NCI-H1930 (cell line): ENCODE measurements at places on chromosomes 3 and 15.

GRCh38 chr3:165444745-165445144 lies 248.6 kb upstream of the SLITRK3 start:
- no peak for DNase-seq

DNA sequence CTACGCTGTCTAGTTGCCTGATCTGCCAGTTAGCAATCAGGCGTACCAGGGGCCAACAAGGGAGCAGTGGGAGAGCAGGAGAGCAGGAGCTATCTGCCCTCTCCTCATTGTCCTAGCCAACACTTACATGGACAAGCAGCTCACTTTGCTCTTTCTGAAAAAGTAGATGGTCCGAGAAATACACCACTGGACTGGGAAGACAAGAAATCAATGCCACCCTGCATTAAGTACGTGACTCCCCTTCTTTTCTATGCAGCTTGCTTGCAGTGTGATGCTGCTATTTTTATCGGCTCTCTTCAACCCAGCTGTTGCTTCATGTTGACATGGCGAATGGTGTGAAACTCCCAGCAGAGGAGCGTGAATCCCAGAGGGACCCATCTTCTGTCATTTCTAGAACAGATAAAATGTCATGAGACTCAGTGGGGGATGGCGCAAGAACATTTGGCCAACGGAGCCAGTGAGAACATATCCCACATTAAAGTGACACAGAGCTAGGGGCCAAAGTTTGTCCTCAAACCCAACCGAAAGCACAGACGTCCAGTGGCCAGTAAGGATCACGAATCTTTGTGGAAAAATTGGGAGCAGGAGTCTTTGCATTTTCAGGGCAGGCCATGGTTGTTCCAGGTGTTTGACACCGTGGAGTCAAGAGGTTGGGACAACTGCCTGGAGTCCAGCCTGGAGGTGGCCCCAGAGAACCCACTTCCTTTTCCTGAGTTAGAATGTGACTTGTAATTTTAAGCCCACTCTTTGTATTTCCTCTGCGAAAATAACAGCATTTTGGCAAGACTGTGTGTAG lies 53.7 kb upstream of the MEF2A start:
- DNase-seq, result no peak

- DNase-seq, result no peak
These were observed 57.1 kb downstream of the SHQ1 start for GRCh38 chr3:72791161-72791560.

GRCh38 chr3:166029507-166029906 lies 192.3 kb upstream of the BCHE start:
- DNase-seq, result no peak

- no peak for DNase-seq
These were observed 7.9 kb downstream of the RPSA start for GRCh38 chr3:39414421-39414907.

DNA sequence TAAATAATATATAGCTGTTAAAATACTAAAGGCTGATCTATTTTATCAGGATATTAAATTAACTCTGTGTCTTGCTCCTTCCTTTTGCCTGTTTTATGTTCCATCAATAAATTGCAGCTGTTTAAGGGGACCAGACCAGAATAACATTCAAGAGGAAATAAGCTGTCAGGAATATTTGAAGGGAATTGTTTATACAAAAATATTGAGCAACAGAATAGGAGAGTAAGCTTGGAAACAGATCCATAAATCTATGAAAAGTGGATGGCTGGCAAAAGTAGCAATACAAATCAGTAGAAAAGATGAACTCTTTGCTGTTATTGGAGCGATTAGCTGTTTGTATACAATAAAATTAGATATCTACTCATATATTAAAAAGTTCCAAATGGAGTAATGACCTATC lies 36.2 kb upstream of the PLSCR2 start:
- DNase-seq, result no peak

DNA sequence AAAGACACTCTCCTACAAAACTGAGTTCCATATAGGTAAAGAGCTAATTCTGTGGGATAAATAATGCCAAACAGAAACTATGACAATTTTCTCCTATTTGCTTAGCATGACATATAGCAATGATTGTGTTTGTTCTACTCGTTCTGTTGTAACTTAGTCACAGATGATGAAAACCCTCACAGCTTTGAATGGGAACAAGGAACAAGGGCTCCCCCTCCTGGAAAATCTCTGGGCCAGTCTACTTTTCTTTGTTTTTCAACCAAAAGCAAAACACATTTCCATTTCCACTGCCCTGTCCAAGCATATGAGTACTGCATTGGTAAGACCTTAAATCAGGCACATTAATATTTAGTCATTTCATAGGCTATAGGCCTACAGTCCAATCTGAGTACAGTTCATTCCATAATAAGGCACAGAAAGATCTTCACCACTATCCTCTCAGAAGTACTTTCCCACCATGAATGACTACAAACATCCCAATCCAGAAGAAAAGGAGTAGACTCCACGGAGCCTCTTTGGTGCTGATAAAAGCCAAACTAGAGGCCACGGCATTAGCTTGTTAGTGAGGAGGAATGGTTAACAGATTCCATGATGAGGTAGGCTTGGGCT lies 67.1 kb downstream of the ATP8B4 start:
- no peak for DNase-seq

GRCh38 chr3:113263778-113264177 lies 52.4 kb downstream of the BOC start:
- no peak for DNase-seq

GRCh38 chr3:171781711-171782127 lies 28.6 kb downstream of the PLD1 start:
- DNase-seq, result no peak

- no peak for DNase-seq
These were observed 89.2 kb upstream of the MEF2A start for GRCh38 chr15:99476413-99477222.

- DNase-seq, result no peak
These were observed 79.3 kb upstream of the ALDH1L1 start for GRCh38 chr3:126259411-126260391.

GRCh38 chr3:153103406-153103945 lies 58.5 kb upstream of the RAP2B start:
- DNase-seq, result no peak

DNA sequence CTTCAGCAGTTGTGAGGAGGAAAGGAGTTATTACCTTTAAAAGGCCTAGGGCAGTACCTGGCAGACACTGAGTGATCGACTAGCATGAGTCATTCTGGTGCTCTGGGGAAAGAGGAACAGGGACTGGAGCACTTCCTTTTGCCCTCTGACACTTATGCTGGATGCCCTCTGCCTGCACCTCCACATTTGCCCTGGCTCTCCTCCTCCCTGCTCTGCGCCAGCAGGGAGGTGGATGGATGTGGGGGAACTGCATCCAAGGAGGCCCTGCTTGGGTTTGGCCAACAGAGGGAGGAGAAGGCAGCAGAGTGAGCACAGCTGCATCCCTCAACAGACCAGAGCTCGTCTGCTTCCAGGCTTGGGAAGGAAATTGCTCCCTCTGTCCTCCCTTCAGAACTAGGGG lies 75.0 kb downstream of the SEMA5B start:
- DNase-seq, result no peak

DNA sequence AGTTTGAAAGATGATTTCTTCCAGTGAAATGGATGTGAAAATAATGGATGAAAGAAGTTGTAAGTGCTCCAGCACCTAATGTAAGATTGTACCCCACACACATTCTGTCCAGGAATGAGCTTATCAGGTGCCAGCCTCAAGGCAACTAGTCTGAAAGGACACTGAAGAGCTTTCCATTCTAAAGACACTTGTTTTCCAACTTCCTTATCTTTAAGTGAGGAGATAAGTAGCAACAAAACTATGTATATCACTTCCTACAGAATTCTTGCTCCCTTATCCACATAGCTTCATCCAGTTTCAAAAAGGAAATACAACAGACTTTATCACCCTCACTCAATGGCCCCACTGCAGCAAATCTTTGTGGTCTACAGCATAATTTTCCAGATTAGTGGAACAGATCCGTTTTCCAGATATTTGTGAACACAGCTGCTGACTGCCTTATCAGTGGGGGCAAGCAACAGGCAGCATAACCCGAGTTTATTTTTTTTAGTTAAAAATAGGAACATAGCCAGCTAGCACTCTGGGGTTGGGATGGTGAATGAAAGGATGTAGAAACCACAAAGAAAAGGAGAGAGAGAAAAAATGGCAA lies 60.6 kb downstream of the CD200R1L start:
- DNase-seq, result no peak

- DNase-seq, result no peak
These were observed 28.5 kb downstream of the SLCO2A1 start for GRCh38 chr3:134001251-134001650.

DNA sequence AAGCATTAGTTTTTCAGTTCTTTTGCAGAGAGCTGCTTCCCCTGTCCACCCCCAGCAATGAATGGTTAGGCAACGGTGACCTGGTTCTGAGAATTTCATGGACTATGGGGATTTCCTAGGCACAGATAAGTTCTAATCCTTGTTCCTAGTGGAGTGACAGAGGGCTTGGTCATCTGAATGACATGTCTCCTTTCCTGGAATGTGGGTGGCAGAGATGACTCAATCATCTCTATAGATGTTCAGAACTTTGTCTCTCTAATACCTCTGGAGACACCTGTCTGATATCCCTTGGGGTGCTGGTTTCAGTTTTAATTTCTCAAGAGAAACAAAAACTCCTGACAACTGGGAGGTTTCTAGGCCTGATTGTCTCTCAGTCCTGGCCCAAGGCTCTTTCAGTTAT lies 10.4 kb downstream of the PLA2G4E start:
- DNase-seq, result no peak

- no peak for DNase-seq
These were observed 220.2 kb downstream of the SHQ1 start for GRCh38 chr3:72628065-72628464.

GRCh38 chr3:195754141-195754540 lies 33.4 kb downstream of the MUC20 start:
- DNase-seq, result no peak

- DNase-seq, result no peak
These were observed 225.5 kb upstream of the CHRM5 start for GRCh38 chr15:33742800-33743199.

GRCh38 chr15:38522922-38523321 lies 41.7 kb downstream of the RASGRP1 start:
- no peak for DNase-seq

- peak; percentile 19 for DNase-seq
These were observed at the start of gene SLCO2A1 for GRCh38 chr3:134029734-134030378. TSS of gene SLCO2A1 (minus strand) at chr3:134029925. CDS start at chr3:134029802, 123 bp downstream.

GRCh38 chr3:30723211-30723610 lies 116.8 kb downstream of the TGFBR2 start:
- no peak for DNase-seq

DNA sequence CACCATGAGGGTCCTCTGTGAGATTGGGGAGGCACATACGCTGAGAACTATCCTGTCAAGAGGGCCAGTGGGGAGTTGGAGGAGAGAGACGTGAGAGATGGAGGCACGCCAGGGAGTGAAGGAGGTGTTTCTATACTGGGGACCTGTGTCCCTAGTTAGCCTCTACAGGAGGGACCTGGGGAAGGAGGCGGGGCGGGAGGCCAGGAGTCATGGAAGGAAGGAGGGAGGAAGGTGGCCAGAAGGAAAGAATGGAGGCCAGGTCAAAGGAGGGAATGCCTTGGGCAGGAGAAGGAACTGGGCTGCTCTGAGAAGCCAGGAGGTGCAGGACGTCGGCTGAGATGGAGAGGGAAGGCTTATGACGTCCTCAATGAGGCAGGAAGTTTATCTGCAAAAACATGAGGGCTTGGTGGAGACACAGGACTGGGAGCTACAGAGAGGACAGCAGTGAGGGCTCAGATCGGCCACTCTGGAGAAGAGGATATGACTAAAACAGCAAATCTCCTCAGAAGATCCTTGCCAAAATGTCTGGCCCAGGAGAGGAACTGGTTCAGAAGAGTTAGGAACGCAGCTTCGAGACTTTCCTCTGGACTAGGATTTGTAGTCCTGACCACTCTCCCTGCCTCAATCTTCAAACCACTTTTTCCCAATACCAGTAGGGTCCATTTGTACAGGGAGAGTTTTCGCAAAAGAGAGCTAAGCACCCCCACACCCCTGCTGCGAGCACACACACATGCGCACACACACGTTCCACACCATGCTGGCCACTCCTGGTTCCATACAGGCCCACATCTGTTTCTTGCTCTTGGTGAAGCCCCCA lies 59.9 kb downstream of the ADCY5 start:
- no peak for DNase-seq

GRCh38 chr3:102189956-102190723 lies 244.7 kb upstream of the ZPLD1 start:
- no peak for DNase-seq

DNA sequence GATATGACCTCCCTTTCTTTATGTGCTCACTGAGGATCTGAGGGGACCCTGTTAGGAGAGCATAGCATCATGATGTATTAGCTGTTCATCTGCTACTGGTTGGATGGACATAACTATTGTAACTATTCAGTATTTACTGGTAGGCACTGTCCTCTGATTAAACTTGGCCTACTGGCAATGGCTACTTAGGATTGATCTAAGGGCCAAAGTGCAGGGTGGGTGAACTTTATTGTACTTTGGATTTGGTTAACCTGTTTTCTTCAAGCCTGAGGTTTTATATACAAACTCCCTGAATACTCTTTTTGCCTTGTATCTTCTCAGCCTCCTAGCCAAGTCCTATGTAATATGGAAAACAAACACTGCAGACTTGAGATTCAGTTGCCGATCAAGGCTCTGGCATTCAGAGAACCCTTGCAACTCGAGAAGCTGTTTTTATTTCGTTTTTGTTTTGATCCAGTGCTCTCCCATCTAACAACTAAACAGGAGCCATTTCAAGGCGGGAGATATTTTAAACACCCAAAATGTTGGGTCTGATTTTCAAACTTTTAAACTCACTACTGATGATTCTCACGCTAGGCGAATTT lies 14.9 kb downstream of the GREM1 start:
- no peak for DNase-seq

DNA sequence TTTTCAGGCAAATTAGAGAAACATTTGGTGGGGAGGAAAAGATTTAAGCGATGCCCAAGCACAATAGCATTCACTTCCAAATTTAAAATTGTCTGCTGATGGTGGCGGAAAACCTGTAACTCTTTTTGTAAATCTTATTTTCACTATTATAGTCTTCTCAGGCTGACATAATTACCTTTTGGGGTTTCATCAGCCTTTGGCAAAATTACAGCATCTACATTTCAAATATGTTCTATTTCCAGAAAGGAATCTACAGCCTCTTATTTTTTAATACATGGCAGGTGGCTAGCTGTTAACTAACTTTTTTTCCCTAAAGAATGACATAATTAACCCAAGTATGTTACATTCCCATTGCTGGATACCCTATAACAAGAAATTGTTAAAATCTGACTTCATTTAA lies 391.5 kb upstream of the CCDC54 start:
- no peak for DNase-seq

DNA sequence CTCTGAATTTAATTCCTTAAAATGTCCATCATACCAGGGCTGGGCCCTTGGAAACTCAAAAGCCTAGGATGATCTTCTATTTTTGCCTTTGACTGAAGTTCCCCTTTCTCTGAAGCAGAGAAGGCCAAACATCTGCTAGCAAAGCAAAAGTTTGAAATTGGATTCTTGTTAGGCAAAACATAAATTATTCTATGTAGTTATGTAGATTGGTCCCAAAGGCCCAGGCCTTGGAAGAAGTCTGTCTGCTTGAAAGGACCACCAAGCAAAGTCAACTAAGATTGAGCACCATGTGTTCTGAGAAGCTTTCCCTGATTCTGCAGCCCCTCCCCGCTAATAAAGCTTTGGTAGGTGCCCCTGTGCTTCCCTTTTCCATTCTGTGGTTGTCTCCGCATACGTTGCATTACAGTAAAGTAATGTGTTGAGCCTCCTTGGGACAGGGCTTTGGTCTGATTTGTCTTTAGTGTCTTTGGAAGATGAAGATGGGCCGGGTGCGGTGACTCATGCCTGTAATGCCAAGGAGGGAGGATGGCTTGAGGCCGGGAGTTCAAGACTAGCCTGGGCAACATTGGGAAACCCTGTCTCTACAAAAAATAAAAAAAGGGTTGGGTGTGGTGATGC lies 56.4 kb downstream of the RPL39L start:
- no peak for DNase-seq

- no peak for DNase-seq
These were observed 21.7 kb downstream of the FBLN2 start for GRCh38 chr3:13570391-13571194.
